NCI-H2081 (cell line): ENCODE measurements at places on chromosomes 2 and 18.
A peak's percentile ranks its signal among the peaks of the same experiment; 100 is the strongest.

- peak; percentile 89 for DNase-seq
Measured at GRCh38 chr18:8367217-8367988, 241.8 kb upstream of the RAB12 start.

DNA sequence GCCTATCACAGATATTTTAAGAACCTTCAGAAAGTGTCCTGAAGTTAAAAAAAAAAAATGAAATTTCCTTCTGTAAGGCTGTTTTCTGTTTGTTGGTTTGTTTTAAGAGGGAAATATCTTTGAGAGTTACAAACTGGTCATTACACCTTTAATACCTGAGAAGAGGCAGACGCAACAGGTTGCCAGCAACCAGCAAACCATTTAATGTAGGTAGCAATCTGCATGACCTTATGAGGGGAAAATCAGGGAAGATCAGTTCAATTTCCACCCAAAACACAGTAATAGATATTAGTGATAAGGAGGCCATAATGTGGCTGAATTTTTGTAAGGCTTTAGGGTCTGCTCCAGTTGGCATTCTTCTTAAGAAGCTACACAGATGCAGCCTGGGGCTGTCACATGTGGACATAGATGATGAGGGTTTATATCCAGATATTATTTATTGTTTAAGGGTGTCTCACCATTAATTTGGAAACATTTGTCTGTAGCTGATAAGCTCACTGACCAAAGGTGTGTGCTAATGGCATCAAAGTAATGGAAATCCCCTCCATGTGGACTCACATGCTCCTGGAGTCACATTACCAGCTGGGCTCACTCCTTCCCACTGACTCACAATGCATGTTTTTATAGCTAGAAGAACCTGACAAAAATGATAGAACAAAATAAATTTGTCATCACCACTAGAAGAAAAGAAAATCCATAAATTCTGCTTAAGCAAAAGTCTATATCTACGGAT, 83.5 kb upstream of the DTNA start:
- no peak for DNase-seq

DNA sequence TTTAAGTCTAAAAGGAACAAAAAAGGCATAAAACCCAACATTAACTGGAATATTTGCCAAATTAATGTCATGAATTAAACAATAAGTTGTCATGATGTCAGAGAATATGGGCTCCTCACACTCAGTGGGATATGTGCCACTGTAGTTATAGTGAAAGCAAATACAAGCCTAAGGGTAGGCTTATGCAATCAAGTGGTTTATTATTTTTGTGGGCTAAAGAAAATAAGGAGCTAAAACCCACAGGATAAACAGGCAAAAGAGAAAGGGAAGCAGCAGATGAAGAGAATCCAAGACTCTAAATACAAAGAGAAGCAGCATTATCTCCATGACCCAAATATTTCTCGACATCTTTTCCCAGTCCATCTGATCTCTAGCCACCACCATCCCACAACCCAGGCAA, 17.5 kb downstream of the YWHAQ start:
- no peak for DNase-seq

GRCh38 chr2:30072250-30072842, 74.5 kb upstream of the YPEL5 start:
- DNase-seq: peak; percentile 64

- DNase-seq: no peak
Measured at GRCh38 chr2:160533482-160533881, 39.9 kb upstream of the RBMS1 start.

- DNase-seq: no peak
Measured at GRCh38 chr2:236629961-236630872, 60.6 kb downstream of the ACKR3 start.

- DNase-seq: no peak
Measured at GRCh38 chr2:127810156-127810618, 784 bp downstream of the WDR33 start.

GRCh38 chr2:158777077-158777476, 18.0 kb upstream of the DAPL1 start:
- DNase-seq: no peak

- no peak for DNase-seq
Measured at GRCh38 chr2:10036095-10036884, 7.1 kb upstream of the KLF11 start.

GRCh38 chr2:124796647-124797046, 771.6 kb downstream of the CNTNAP5 start:
- no peak for DNase-seq

- DNase-seq: no peak
Measured at GRCh38 chr2:80001701-80002101, 302.9 kb downstream of the LRRTM1 start.

GRCh38 chr2:99275882-99276281, 20.4 kb upstream of the LYG2 start:
- no peak for DNase-seq

GRCh38 chr2:17416884-17417391, 101.3 kb downstream of the RAD51AP2 start:
- no peak for DNase-seq

DNA sequence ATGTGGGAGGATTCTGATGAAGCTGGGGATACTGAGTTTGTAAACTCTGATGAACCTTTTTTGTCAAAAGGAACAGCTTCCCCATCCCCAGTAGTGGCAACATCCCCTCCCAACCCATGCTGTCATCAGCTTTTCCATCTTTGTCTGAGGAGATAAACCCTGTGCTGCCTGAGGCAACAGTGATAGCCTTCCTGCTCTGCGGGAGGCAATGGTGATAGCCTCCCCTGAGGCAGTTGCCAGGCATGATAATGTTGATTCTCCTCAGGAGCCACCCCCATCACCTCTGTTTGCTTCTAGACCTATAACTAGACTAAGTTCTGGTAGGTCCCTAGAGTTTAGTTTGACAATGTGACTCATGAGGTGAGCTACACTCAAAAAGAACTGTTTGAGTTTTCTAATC, 97.5 kb downstream of the ERBB4 start:
- no peak for DNase-seq

DNA sequence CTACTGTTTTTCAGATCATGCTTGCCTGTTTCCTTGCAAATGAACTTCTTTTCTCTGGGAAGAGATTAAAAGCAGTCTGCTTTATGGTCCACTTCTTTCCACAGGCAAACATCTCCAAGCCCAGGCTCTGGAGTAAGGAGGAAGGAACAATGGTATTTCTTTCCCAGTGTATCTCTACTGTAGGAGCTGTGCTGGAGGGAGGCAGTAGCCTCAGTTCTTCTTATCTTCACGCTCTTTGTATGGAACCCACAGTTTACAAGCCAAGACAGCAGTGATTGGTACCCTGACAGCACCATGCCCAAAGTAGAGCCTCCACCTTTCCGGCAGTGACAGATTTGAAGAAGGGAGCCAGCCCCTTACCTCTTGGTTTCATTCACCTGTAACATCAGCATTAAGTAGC, 35.2 kb downstream of the SPOPL start:
- DNase-seq: no peak

DNA sequence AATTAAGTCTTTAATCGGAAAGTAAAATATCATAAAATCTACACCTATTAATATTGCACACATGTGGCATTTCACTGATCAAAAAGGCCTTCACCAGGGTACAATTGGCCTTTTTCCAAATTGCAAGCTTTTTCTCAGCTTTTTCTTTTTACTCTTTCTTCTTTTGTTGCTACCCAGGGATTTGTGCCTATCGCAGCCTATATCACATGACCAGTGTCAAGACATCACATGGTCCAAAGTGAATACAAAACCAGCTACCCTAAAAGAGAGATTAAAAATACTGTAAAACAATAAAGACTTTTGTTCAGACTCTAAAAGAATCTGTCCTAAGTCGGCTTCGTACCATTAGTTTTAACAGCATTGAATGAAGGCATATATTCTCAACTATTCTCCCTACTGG, 15.0 kb upstream of the OTX1 start:
- DNase-seq: no peak

DNA sequence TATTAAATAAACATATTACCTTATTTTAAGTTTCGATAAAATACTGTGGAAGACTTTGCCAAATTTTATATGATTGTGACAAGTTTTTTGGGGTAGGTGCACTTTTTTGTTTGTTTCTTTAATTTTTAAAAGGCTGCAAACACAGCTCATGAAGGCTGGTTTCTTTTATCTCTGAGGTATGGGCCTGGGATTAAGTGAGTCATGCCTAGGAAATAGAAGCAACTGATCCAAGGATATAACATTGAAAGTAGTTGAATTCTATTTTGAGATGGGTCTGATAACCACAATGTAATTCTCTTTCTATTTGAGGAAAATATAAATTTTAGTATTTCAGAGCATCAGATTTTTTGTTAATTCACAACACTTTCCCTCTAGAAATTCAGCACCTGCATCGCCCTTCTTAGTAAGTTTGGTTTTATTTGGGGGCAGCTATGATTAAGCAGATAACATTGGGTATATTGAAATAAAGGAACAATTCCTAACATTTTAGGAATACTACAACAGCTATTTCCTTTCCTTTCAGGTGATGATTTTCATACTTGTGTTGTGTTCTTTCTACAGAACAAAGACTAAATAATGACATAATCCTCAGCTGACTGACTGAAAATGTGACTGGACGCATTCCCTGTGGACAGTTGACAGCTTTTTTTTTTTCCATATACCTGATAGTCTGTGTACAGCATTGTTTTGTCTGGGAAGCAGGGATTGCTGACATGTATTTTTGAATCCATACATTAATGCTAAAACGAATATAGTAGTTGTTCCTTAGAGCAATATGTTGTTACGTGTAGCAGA, 16.8 kb downstream of the RBM45 start:
- peak; percentile 6 for DNase-seq

DNA sequence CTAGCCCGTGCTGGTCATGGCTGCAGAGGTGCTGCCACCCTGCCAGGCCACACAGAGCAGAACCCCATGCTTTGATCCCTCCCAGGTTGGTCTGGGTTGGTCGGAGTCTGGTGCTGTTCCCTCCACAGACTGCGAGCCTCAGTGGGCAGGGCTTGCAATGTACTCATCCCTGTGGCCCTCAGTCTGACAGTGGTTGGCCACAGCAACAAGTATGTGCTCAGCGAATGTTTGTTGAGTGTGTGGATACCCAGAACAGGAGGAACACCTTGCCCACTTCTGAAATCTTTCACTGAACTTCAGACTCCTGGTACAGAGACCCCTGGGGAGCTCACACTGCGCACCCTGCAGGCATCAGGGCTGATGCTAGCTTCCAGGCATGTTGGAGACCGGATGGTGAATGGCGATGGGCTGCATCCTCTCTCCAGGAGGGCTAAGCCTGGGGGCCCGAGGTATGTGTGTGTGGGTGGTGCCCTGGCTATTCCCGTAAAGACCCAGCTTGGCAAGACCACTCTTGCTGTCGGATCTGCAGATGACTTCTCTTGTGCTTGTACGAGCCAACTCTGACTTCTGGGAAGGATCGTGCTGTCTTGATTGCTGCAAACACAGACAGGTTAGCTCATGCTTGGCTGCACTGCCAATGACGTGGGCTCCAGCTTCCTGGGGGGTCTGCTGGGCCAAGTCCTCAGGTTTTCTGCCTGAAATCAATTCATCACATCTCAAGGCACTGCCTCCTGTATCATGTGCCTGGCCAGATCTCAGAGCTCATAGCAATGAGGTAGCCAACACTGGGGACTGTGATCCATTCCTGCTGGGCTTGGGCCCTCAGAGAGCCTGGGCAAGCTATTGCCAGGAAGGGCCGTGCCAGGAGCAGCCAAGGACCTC, 43.7 kb downstream of the RHOB start:
- DNase-seq: no peak

- no peak for DNase-seq
Measured at GRCh38 chr18:23502516-23503037, 734 bp upstream of the RMC1 start.

- peak; percentile 72 for DNase-seq
Measured at GRCh38 chr18:58321986-58322385, 278.0 kb downstream of the NEDD4L start.

DNA sequence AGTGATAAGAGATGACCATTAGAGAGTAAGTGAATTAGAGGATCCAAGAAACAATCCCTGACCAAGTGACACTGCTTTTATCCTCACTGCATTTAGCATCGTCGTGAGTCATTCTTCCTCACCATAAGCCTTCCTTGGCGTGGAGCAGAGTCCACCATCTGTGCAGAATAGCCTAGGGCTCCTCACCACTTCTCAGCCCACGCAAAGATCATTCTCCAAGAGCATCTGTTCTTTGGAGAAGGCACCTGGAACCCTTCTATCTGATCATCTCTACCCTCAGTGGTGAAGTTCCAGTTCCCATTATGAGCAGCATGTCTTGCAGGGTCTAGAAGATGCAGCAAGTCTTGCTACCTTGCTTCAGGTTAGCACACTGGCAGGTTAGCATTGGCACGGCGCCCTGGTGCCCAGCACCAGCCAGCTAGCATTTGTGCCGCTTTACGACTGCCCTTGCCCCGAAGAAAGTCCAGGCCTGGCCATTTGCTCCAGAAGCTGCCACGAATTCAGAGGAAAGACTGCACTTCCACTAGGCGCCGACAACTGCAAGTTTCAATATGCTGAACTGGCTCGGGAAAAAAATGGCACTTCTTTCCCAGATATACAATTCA, 225.8 kb downstream of the TTC32 start:
- DNase-seq: no peak

GRCh38 chr18:4270988-4271387, 184.1 kb downstream of the DLGAP1 start:
- DNase-seq: no peak

DNA sequence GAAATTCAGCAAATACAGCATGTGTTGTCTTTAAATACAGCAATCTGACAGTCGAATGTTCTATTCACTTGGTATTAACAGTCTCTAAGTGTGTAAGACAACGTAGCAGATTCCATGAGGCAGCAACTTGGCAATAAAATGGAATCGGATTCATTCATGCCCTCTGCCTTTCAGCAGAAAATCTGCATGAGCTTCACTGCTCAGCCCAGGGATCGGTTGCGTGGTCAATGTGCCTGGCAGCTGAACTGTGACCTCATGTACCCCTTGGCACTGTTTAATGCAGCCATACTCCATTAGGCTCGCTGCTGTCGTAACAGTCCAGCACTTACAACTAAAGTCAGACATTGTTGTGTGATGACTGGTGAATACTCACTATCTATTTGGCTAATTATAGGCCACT, 17.7 kb upstream of the RGPD4 start:
- no peak for DNase-seq

GRCh38 chr2:23516520-23517256, 131.7 kb downstream of the KLHL29 start:
- no peak for DNase-seq

DNA sequence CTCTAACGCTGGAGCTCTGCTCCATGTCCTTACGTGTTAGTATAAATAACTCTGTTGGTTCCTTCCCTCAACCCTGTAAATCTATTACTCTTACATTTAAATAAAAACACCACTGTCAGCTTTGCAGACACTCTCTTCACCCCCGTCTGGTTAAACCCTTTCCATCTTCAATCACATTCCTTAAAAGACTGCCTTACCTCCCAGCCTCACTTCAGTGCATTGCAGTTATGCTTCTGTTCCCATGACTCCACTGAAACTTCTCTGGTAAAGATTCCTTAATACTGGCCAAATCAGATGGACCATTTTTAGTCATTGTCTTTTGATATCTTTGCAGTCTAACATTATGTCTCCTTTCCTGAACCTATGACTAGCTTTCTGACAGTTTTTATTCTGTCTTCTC, 61.7 kb downstream of the EML4 start:
- DNase-seq: no peak

- no peak for DNase-seq
Measured at GRCh38 chr18:48996901-48997463, 46.2 kb upstream of the SMAD7 start.

GRCh38 chr18:70659036-70659925, 370.4 kb downstream of the SOCS6 start:
- no peak for DNase-seq

- no peak for DNase-seq
Measured at GRCh38 chr2:133557614-133558013, 10.6 kb downstream of the NCKAP5 start.
